ENCODE measurements at places on chromosomes 6 and 20.

- no peak for ATAC-seq
Measured at GRCh38 chr6:161395716-161396231, 121.9 kb upstream of the AGPAT4 start.

DNA sequence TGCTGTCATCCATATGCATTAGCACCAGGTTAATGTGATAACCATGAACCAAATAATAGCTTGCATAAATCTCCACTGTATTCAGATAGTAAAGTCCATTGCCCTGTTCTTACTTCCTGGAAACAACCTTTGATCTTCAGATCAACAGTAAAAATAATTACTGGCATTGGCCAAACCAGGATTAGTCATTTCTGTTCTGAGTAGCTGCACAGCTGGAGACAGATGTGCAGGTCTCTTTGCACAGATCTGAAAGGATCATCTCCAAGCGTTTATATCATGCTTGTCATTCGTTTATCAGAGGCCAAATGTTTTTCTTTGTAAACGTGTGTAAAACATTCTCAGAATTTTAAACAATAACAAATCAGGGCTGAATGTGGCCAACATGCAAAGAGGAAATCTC is 134.4 kb upstream of the HMGCLL1 start:
- no peak for ATAC-seq

DNA sequence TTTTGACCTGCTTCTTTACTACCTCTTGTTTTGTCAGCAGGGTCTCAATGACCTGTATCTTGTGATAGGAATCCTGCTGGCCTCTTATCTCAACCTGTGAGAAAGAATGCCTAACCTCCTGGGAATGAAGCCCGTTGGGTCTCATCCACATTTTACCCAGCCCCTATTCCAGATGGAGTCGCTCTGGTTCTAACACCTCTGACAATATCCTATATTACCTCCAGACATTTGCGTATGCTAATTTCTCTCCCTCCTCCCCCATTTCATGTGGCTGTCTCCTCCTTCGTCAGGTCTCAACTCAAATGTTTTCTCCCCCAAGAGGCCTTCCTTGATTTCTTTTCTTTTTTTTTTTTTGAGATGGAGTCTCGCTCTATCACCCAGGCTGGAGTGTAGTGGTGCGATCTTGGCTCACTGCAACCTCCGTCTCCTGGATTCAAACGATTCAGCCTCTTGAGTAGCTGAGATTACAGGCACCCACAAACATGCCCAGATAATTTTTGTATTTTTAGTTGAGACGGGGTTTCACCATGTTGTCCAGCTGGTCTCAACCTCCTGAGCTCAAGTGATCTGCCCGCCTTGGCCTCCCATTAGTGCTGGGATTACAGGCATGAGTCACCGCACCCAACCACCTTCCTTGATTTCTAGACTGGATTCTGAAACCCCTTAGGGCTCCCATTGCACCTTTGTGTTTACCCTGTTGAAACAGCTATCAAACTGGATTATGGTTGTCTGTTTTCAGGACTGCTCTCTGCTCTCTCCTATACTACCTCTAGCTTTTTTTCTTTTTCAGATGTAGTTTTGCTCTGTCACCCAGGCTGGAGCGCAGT is 49.5 kb upstream of the B4GALT5 start:
- no peak for ATAC-seq

- no peak for ATAC-seq
Measured at GRCh38 chr6:169557887-169558286, 143.9 kb downstream of the WDR27 start.

- no peak for ATAC-seq
Measured at GRCh38 chr20:5434116-5434515, 117.4 kb upstream of the PROKR2 start.

DNA sequence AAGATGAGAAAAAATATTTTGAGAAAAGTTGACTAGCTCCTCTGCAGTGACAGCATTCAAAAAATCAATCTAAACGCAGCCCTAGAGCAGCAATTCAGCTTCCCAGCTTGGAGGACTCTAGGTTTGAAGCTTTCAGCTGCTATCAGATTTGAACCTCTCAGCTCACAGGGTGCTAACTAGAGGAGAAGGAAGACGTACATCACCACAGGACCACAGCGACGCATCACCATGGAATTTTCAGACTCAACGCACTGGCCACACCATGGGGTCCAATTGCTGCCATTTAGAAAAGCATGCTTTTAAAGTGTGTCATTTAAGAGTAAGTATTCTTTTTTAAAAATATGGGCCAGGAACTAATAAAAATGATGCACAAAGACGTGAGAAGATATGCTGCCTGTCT is 45.0 kb upstream of the FUCA2 start:
- no peak for ATAC-seq

- ATAC-seq, result no peak
Measured at GRCh38 chr6:51098791-51099190, 280.1 kb downstream of the TFAP2B start.

- ATAC-seq, result no peak
Measured at GRCh38 chr6:131787766-131788712, 19.8 kb upstream of the ENPP1 start.

All from stimulated activated memory B cell treated with anti-CD40 and anti-IgM and Interleukin-4, amounts not matched to agents 10 μg/mL and 1 μg/mL and 100 μg/mL, for 72 hours (primary cell).